HFFc6 (cell line): ENCODE measurements at places on chromosomes 12 and 14.

DNA sequence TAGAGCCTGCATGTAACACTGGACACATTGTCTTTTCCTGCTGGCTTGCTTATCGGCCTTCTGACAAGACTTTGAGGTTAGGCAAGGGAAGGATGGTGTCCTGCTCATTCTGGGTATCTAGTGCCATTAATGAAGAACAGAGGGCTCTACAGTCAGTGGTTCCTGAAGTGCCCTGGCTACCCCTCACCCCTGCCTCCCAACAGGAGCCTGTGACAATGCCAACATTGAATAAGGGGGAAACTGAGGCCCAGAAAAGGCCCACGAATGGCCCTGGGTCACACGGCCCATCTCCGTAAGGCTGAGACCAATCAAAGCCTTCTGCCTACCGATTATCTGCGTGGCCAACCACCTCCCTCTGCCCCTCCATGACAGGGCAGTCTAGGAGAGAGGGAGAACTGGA is 2.1 kb downstream of the IFI27L2 start:
- DNase-seq, result no peak

DNA sequence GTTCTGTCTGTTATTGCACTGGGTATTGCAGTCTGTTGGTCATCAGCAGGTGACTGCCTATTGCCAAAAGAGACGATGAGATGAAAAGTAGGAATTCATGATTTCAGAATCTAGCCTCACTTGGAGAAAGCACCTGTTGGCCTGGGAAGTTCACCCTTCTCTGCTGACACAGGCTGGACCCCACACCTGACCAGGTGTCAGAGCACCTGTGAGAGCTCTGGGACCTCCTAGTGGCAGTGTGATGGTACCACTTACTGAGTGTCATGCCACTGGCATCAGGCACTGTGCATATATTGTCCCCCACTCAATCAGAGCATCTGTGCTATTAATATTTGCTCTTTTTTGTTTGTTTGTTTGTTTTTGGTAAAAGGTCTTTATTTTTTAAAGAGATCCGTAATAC is 68.0 kb downstream of the RASSF3 start:
- DNase-seq, result no peak

GRCh38 chr14:90551733-90552464 is 155.1 kb downstream of the CALM1 start:
- DNase-seq, result no peak

DNA sequence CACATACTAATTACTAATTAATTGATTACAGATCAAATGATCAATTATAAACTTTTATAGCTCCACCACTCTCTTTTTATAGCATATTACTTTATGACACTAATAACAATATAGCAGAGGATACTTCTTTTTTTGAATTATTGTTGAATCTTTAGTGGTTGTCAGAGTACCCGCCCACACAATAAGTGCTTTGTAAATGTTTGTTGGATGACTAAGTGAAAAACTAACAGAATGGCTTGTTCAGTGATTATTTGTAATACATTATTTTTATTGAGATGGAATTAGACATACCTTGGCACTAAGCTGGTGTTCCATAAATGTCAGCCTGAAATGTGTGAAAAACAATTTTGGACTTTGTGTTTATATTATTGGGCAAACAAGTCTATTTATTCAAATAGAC is 670.5 kb upstream of the ATXN7L3B start:
- DNase-seq, result no peak

- no peak for DNase-seq
Measured at GRCh38 chr12:114479831-114480230, 73.9 kb upstream of the TBX5 start.

DNA sequence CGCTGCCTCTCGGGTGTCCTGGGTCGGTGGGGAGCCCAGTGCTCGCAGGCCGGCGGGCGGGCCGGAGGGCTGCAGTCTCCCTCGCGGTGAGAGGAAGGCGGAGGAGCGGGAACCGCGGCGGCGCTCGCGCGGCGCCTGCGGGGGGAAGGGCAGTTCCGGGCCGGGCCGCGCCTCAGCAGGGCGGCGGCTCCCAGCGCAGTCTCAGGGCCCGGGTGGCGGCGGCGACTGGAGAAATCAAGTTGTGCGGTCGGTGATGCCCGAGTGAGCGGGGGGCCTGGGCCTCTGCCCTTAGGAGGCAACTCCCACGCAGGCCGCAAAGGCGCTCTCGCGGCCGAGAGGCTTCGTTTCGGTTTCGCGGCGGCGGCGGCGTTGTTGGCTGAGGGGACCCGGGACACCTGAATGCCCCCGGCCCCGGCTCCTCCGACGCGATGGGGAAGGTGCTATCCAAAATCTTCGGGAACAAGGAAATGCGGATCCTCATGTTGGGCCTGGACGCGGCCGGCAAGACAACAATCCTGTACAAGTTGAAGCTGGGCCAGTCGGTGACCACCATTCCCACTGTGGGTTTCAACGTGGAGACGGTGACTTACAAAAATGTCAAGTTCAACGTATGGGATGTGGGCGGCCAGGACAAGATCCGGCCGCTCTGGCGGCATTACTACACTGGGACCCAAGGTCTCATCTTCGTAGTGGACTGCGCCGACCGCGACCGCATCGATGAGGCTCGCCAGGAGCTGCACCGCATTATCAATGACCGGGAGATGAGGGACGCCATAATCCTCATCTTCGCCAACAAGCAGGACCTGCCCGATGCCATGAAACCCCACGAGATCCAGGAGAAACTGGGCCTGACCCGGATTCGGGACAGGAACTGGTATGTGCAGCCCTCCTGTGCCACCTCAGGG is 679 bp downstream of the ARF6 start:
- no peak for DNase-seq

GRCh38 chr12:49706351-49707127 is 666 bp downstream of the FMNL3 start:
- no peak for DNase-seq

DNA sequence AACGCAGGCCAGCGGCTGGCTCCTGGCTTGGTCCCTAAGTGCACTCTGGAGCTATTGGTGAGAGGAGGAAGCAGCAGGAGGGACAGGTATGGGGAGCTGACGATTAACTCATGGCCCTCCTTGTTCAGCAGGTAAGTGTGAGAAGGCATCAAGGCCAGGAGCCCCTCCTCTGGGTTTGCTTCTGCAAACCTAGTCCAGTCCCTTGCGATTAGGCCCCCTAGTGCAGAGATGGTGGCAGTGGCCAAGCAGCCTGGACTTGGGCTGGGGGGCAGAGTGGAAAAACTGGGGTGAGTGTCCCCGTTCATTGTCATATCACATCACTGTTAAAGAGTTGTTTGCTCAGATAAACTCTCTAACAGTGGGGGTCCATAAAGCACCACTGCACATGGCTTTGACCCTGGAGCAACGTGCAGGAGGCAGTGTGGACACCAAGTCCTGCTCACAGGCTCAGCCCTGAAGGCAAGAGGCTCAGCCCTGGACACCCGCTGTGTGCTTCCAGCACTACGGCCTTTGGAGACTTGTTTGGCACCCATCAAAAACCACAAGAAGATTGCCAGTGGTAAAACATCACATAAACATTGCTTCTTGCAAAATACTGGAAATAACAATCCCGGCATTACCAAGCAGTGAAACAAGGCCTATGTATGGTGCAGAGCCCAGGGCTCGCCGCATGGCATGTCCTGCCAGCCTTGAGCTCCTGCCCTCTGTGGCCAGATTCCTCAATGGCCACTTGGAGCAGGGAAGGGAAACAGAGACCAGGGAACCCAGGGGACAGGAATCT is 184.3 kb upstream of the RTL1 start:
- no peak for DNase-seq

GRCh38 chr12:19474147-19474546 is 34.9 kb downstream of the AEBP2 start:
- DNase-seq, result no peak

- no peak for DNase-seq
Measured at GRCh38 chr12:2393016-2393415, 340.2 kb downstream of the CACNA1C start.

- DNase-seq, result no peak
Measured at GRCh38 chr12:11876307-11876706, 194.4 kb upstream of the BCL2L14 start.

DNA sequence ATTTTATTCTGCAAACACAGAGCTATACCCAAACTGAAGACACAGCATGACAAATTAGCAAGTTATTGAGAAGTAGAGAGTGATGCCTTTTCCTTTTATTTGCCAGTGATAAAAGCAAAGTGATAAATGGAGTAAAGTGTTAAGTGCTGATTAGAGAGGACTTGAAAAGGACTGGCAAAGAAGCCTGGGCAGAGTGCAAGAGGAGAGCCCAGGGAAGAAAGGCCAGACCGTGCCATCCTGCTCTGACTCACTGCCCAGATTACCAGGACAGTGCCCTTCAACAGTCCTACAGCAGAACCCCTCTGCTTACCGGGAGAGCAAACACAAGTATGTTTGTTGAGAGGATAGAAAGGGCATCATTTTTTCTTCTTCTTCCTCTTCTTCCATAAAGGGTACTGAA is 106.5 kb downstream of the ETV6 start:
- no peak for DNase-seq

- DNase-seq, result no peak
Measured at GRCh38 chr12:2483713-2484112, 311.1 kb upstream of the FKBP4 start.

DNA sequence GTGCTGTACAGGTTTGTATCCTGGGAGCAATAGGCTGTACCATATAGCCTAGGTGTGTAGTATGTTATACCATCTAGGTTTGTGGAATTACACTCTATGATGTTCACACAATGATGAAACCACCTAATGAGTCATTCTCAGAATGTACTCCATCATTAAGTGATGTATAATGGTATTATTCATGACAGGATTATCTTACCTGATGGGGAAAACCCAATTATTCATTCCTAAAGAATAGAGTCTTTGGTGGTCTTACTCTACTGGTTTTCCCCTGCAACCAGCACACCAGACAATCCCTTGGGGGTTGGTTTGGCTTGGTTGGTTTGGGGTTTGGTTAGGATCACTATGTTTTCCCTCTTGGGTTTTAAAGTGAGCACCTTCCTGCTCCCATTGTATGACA is 12.6 kb upstream of the OR10P1 start:
- no peak for DNase-seq

- no peak for DNase-seq
Measured at GRCh38 chr14:33356181-33356580, 417.5 kb downstream of the NPAS3 start.

- no peak for DNase-seq
Measured at GRCh38 chr14:30796707-30797106, 77.7 kb upstream of the COCH start.

DNA sequence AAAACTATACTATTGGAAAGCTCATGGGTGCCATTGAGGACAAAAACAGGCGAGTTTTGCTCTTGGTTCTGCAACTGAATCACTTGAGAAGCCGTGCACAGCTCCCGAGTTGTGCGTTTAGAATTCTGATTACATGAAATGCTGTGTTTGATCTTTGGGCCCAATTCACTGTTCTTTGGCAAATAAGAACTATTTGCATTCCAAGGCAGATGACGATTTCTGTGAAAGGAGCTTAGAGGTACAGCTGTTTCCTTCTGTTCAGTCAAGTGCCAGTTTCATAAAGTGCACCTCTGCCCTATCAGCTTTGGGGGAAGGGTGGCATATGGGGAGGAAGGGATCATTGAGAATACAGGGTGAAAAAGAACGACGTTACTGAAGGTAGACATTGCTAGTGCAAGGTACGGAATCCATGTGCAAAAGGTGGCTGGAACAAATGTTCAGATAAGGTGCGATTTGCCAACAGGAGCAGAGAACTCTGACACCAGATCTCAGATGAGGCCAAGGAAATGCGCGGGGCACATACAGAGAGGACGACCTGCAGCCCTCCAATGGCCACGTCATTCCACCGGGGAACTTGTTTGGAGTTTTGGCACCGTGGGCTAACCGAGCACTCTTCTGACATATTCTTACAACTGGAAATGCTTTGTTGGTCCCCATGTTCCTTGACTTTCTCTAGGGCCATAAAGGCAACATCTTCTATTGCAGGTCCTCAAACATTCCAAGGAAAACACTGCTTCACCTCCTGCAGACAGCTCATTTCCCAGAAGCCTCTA is 30.1 kb downstream of the TCHP start:
- no peak for DNase-seq

DNA sequence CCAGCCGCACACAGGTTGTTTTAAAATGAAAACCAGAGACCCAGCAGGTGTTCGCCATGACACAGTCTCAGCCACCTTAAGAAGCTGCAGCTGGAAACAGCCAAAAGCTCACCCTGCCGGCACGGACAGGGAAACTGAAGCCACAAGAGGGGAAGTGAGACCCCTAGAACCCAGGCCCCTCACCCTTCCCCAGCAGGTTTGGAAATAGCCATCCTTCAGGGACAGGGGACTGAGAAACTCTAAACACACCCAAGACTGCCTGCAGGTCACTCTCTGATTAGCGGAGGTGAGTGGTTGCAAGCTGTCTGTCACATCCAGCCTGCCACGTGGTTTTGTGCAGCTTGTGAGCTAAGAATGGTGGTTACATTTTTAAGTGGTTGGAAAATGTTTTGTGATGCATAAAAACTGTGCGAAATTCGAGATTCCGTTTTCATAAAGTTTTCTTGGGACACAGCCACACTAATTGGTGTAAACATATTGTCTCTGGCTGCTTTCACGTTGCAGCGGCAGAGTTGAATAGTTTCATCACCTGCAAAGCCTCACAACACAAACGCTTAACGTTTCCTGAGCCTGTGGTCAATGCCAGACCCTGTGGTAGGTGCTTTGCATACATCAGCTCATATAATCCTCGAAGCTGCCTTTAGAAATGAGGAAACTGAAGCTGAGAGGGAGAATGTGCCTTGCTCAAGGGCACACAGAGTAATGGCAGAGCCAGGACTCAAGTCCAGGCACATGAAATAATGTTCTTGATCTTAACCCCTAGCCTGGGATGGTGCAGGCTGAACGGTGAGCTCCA is 1.7 kb upstream of the SELPLG start:
- no peak for DNase-seq

DNA sequence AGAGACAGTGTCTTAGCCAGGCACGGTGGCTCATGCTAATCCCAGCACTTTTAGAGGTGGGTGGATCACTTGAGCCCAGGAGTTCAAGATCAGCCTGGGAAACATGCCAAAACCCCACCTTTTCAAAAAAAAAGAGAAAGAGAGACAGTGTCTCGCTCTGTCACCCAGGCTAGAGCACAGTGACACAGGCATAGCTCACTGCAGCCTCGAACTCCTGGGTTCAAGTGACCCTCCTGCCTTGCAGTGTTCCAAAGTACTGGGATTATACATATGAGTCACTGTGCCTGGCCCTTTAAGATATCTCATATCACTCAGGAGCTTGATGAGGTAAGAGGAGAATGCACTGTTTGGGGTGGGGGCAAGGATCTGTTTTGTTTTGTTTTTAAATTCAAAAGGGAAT is 48.1 kb upstream of the LTBP2 start:
- DNase-seq, result no peak

DNA sequence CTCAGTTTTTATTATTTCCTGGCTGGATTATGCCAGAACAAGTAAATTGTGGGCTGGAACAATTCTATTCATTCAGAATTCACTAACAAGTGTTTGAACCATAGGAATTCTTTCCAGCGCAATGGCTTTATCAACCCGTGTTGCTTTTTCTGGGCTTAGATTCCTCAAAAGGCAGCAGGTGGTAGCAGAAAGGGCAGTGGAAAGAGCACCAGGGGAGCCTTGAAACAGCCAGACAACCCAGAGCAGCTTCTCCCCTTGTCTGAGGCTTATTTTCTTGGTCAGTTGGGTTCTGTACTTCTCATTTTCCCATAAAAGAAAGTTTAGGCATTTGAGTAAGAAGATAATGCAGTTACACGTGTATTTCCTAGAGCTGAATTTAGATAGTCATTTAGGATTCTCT is 130.7 kb downstream of the OTOGL start:
- DNase-seq, result no peak
